Hepatocyte (in vitro differentiated cells): ENCODE measurements at places on chromosomes 4 and X. TPM values are rescaled to one million over a fixed set of nuclear protein-coding genes. Genes with fewer than 3 reads are reported as not detected.

LINC00632 gene
- 245 and 310 TPM in 2 replicates for total RNA-seq

DYNLT3 gene
- 42.8 and 44.4 TPM in 2 replicates for total RNA-seq

DNA sequence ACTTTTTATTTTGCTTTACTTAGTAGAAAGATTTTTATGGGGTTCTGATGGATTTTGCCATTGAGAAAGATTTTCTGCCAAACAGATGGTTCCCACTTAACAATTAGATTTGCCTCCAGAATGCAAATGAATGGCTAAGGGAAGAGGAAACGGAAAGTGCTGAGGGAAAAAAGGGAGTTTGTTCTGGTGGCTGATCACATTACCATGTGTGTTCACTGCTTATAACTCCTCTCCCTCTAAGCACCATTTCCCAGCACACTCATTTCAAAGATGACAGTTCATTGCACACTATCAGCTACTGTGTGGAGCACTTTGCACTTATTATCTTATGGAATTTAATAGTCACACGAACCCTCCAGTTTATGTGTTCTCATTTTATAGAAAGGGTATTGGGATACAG lies 68.0 kb upstream of the GRID2 start:
- DNase-seq = no peak

DNA sequence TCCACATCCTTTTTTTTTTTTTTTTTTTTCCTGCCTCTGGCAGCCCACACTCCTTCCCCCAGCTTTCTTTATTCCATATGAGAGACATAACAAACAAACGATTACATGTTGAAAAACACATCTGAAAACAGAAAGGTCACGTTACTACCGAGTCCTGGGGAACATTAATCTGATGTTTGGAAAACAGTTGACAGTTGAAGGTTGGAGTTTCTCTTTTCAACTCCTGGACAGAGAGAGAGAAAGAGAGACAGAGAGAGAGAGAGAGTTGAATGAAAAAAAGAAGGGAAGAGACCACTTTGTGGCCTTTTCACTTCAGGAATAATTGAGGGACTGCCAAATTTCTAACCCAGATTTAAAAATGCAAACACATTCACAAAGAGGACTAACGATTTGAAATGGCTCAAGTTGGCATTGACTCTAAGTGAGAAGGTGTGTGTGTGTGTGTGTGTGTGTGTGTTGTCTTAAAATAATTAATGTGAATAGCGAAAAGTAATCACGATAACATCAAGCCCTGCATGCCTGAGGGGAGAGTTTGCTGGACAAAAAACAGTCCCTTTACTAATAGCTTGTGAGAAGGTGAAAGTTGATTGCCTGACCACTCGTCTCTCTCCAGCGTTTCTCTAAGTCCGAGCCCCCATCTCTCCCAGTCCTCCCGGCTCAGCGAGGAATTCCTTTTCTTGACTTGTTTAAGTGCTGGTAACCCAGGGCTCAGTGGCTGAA lies 67.3 kb downstream of the FBXO8 start:
- DNase-seq = no peak

GRCh38 chr4:36363024-36363423 lies 81.6 kb downstream of the DTHD1 start:
- no peak for DNase-seq
